Activated CD8-positive, alpha-beta memory T cell treated with anti-CD3 and anti-CD28 coated beads, Interleukin-2, amount 50 U/mL, for 48 hours (primary cell): ENCODE measurements at places on chromosomes 11 and 22.

DNA sequence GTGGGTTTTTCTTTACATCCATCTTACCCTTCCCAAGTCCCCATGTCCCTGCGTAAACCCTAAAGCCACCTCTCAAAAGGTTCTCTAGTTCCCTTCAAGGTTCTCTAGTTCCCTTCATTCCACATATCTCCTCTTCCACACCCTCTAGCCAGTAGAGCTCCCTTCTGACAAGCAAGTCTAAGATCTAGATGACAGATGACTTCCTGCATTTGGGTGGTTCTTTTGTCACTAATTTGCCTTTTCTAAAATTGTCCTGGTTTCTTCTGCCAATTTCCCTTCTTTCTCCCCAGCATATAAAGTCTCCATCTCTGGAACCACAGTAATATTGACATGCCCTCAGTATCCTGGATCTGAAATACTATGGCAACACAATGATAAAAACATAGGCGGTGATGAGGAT, 7.8 kb downstream of the CD3E start:
- DNase-seq, result no peak

DNA sequence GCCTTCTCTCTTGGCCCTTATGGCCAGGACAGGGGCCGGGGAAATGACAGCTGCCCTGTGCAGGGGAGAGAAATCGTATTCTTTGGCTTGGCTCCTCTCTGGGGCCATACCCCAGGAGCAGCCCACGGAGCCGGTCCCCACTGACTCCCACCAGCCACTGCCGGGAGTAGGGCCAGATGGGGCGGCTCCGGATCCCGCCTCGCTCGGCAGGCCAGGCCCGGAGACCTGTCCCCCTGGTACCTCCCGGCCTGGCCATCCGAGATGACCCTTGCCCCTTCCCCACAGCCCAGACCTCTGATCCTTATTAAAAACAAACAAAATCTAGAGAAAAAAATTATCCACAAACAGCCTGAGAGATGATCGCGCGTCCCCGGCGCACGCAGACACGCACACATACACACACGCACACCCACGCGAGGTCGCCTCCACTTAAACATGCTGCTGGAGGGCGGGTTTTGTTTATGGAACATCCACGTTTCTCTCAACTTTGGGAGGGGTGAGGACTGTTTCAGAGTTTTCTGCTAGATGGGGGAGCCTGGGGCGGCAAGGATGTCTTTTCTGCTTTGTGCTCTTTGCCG, 59.1 kb downstream of the IGLL1 start:
- no peak for DNase-seq

DNA sequence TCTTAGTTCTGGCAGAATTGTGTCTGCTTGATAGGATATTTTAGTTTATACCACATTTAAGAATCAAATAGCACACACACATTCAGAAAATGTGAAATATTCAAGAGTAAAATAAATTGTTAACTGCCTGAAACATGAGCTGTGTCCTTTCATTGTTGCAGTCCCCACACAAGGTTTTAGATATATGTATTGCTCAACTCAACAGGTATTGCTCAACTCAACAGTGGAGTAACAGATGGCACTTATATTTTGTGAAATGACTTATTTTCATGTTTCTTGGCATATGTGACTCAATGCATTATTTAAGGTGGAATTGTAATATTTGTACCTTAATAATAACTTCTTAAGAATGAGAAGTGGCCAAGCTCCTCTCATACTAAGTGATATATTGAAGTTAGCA, 760.3 kb downstream of the CNTN5 start:
- DNase-seq, result no peak

DNA sequence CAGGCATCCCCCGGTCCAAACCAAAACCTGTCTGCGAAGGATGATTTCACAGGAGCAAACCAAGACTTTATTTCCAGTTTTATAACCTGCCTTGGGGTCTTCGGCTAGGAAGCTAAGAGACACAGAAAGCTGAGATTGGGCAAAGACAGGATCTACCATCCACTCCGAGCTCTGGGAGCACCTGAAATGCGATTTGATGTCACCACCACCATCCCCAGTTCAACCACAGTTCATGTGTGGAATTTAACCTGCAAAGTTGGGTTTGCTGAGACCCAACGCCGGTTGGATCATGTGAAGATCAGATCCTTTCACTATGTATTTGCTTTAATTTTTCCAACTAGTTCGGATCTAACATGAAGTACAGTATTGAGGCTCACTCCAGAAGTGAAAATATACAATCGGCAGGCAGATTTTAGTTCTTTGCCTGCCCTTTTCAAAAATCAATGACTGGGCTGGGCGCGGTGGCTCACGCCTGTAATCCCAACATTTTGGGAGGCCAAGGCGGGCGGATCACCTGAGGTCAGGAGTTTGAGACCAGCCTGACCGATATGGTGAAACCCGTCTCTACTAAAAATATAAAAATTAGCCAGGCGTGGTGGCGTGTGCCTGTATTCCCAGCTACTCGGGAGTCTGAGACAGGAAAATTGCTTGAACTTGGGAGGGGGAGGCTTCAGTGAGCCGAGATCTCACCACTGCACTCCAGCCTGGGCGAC, 1.4 kb upstream of the C11orf24 start:
- DNase-seq, result no peak

- DNase-seq, result no peak
These were observed 504.2 kb downstream of the SOX6 start for GRCh38 chr11:15852179-15852578.

DNA sequence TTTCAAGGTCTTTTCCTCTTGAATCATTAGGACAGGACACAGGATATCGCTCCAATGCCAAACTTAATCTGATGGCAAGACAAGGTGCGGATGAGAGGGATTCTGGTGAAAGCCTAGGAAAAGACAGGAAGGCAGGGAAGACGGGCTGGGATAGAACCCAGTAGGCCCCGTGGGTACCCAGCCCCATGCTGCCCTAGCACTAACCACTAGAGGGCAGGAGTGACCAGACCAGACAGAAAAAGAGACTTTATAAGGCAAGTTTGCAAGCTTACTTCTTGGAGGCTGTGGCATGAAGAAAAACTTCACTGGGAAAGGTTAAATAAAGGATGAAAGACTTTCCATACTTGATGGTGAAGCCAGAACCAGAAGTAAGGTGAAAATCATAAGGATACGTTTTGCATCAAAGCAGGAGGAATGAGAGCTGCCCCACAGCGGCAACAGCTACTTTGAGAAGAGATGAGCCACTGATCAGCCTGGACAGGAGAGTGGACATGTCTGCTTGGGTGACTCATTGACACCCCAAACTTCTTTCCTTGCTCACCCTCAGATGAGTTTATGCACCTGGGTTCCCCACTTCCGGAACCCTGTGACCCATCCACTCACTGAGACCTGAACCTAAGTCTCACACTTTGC, 39.8 kb downstream of the SYN3 start:
- DNase-seq, result peak; percentile 70

DNA sequence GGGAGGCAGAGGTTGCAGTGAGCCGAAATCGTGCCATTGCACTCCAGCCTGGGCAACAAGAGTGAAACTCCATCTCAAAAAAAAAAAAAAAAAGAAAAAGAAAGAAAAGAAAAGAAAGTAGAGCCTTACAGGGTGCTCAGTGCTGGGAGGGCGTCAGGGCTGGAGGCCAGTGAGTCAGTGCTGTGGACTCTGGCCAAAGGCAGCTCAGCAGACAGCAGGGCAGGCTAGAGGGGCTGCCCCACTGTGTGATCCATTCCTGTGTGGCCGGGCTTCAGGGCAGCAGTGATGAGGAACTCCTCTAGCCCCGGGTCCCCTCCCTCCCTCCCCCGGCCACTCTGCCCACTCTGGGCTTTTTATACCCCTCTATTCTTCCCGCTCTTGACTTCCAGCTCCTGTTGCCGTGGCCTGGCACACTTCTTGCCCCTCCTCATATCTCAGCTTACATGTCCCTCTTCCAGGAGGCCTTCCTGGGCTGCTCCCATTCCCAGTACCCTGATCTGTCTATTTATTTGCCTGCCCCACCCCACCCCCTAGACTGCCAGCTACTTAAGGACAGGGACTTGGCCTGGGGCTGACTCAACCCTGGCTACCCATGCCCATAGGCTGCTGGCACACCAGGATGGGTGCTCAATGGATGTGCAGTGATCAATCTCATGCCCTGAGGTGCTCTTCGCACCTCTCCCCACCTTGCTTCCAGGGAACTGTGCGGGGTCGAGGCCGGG, 10.1 kb downstream of the SYT12 start:
- DNase-seq, result no peak

DNA sequence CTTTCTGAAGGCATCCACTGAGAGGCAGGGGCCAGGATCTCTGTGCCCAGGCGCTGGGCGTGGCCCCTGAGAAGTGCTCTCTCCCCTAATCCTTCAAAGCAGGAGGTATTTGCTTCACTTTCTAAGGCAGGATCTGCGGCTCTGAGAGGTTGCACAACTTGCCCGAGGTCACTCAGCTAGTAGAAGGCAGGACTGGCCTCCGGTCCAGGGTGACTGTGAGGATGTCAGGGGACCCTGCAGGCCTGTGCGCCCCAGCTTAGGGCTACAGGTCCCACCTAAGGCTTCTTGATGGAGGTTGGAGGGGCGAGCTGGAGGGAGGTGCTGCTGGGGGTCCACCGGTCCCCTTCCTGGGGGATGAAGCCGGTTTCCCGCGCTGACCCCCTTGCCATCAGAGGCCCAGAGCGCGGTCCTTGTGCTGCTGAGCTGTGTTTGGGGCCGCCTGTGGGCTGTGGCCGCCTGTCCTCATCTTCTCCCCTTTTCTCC, 979 bp downstream of the SMIM38 start:
- no peak for DNase-seq

- DNase-seq, result no peak
These were observed 78.3 kb downstream of the LARGE1 start for GRCh38 chr22:33842006-33842354.

- DNase-seq, result no peak
These were observed 559.1 kb downstream of the FAM181B start for GRCh38 chr11:82174610-82175009.

GRCh38 chr22:17265649-17266248, 46.5 kb upstream of the ADA2 start:
- DNase-seq, result no peak

- no peak for DNase-seq
These were observed 94.4 kb downstream of the LUZP2 start for GRCh38 chr11:24591283-24591682.

DNA sequence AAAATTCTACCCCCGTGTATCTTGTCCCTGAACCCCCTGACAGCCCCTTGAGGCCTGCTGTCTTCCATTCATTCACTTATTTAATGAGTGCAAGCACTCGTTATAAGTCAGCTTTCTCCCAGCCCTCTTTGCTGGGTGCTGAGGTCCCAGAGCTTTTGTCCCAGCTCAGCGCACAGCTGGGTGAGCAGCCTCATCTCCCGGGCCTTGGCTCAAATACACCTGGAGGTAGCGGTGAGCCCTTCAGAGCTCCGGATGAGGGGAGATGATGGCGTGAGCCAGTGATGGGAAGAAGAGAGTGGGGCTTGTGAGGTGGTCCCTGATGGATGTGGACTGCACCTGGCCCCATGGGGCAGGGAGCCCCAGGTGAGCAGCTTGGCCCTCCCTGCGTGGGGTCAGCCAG, 18.1 kb upstream of the ARHGAP8 start:
- no peak for DNase-seq

DNA sequence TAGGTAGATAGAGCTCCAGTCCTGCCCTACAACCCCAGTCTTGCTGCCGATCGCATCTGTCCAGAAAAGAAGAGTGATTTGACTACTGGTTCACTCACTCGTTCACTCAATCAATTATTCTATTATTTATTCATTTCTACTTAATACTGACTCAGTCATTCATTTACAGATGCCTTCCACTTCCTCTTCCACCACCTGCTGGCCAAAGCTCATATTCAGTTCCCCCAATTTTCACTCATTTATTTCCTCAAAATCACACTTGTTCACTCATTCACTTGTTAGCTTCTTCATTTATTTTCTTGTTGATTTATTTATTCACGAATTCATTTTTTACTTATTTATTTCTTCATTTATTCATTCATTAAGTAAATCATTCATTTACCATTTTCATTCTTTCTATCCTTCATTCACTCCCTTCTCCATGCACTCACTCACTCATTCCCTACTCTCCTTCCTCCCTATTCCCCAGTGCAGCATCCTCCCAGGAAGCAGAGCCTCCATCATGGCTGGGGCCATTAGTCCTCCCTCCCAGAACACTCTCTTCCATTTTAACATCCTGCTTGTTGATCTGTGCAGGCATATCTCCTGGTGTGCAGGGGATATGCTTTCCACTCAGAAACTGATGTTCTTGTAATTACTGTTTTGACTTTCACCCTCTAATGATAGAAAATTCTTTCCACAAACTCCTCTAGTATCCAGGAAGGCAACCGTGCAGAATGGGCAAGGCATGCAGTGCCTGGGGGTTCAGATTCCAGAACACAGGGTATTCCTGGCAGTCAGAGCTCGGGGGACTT, 281.0 kb downstream of the TENM4 start:
- DNase-seq, result no peak

DNA sequence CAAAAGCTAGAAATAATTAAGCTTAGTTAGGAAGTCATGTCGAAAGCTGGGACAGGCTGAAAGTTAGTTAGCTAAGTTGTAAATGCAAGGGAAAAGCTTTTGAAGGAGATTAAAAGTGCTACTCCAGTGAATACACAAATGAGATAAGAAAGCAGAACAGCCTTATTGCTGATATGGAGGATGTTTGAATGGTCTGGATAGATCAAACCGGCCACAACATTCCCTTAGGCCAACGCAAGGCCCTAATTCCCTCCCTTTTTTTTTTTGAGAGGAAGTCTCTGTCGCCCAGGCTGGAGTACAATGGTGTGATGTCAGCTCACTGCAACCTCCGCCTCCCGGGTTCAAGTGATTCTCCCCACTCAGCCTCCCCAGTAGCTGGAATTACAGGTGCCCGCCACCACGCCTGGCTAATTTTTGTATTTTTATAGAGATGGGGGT, 23.3 kb upstream of the WEE1 start:
- DNase-seq, result no peak

GRCh38 chr22:47041271-47042115, 279.0 kb downstream of the TBC1D22A start:
- no peak for DNase-seq

- no peak for DNase-seq
These were observed 118.4 kb upstream of the ASPHD2 start for GRCh38 chr22:26310616-26311015.

DNA sequence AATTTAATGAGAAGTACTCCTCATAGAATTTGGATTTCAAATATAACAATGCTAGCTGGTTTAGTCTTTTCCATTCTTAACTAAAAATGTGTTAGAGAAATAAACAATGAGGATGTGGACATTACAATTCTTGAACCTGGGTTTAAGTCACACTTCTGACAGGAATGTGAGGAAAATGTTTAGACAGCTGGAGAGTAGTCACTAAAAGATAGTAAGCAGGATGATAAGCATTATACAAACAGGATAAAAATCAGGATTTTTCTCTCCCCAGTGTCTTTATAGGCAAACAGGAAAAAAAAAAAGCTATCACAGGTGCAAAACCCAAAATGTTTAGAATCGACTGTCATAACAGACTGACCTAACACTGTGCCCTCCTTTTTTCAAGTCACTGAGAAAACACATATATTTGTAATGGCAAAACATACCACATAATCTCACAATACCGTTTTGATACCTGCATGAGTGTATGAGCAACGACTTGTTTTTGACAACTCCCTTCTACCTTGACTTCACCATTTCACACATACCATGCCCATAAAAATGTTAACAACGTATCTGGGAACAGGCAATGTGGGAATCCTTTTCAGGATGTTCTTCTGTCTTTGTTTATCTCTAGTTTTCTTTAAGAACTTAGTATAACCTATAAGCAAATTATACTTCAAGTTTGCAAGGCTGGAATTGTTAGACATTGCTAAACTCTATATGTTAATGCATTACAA, 242.0 kb downstream of the SBF2 start:
- no peak for DNase-seq

GRCh38 chr11:1843098-1843473, 4.3 kb downstream of the TNNI2 start:
- no peak for DNase-seq
